ENCODE measurements at places on chromosomes 5 and 9.
A peak's percentile ranks its signal among the peaks of the same experiment; 100 is the strongest.

- no peak for DNase-seq
Observed at GRCh38 chr5:77400645-77401044, 91.5 kb downstream of the WDR41 start.

DNA sequence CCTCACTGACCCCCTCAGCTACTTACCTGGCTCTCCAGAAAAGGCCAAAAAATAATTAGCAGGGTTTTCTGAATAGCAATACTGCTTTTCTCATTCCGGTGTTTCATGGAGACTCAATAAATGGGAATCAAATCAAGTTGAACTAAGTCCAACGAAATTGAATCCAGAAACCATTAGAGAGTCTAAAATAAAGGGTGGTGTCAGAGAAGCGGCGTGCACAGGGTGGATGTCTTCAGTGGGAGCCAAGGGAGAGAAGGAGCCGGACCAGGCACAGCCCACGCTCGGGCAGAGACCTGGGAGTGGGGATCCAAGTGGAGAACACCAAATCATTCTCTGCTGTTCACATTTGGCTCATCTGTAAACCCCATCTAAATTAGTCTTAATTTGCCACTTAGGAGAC, 40.2 kb upstream of the WWC1 start:
- DNase-seq: no peak

DNA sequence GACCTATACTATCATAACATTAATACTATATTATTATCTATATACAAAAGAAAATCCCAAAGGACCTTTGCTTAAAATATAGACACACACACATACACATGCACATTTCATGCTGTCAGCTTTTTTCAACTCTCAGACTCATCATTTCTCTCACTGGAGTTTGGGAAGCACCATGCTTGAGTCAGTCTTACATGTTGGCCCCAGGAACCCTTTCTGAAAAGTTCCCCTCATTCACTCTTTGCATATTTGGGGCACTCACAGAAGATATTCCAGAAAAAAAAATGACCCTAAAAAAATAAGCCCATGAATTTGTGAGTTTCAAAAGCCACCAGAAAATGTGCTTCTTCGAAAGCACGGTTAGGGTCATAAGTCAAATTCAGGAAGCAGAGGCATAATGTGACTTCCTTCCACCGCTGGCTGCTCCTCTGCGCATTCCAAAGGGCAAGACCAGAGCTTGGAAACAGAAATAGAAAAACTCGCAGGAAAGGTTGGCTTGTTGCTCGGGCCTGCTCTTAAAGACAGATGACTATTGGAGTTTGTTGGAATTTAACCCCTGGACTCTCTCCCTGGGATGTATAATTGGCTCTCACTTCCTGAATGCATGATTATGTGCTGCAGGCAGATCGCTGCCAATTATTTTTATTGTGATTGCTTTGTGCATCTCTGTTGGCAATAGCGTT, 129.7 kb upstream of the IQGAP2 start:
- no peak for DNase-seq

GRCh38 chr5:14829396-14829795, 42.2 kb downstream of the ANKH start:
- DNase-seq: no peak

DNA sequence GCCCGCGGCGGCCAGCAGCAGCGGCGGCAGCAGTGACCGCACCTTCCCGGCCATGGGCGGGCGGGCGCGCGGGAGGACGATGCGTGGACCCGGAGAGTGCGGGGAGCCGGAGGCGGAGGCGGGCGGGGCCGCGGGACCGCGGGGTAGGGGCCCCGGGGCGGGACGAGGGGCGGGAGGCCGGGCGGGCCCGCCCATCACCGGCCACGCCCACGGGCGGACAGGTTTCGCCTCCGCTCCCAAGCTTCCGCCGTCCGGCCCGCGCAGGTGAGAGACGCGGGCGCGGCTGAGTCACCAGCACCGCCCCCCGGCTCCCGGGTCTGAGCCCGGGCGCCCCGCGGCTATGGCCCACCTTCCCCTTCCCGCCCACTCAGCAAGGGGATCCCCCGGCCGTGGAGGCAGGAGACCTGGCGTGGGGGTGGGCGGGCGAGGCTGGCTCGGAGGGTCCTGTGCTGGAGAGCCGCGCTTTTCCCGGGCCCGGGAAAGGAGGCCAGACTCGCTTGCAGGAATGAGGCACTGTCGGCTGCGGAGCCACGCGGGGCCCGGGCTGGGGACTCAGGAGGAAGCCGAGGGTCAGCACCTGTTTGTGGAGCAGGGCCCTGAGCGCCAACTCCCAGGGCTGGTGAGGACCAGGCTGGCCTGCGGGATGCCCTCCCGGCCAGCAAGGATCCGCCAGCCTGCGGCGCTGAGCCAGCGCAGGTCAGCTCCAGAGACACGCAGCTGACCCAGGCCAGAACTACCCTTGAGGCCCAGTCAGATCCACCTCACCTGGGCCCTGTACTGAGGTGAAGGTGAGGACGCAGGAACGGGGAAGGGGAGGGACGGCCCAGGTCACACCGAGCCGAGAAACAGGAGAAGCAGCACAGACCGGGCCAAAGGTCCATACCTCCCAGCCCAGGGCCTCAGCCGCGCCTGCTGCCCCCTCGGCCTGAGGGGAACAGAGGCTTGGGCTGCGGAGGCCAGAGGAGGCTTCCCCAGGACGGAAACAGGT, at the start of gene ENTPD2:
Gene ENTPD2, minus strand, starts transcription at position 118 of the 988 bp plus-strand sequence. Its CDS starts 64 bp downstream, at position 54.
- DNase-seq: peak; percentile 24

DNA sequence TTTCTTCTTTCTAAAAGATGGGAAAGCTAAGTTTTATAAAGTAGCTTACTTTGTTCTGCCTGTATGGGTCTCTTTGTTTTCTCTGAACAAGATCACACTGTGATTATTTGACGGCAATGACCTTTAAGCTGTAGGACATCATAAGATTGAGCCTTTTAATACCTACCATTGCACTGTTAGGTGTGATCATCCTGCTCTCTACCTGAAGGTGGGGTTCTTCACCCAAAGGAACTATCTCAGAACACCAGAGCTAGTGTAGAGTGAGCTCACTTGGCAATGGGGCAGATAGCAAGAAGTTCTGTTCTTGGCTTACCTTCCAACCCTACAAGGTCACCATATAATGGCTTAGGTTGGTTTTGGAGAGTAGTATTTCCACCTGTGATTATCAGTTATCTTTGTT, 200.2 kb downstream of the SPATA31D1 start:
- DNase-seq: no peak

GRCh38 chr9:137199411-137200121, 975 bp downstream of the TPRN start:
- DNase-seq: no peak

- no peak for DNase-seq
Observed at GRCh38 chr9:124688238-124688904, 82.7 kb downstream of the NR6A1 start.

Data from activated effector memory CD4-positive, alpha-beta T cell treated with Interleukin-2 at 50 U/mL for 16 hours (primary cell).